ENCODE measurements at places on chromosomes 16 and 17. TPM values are rescaled to one million over a fixed set of nuclear protein-coding genes. Genes with fewer than 3 reads are reported as not detected.

IL34 gene
- not detected for polyA plus RNA-seq

TNFSF12 gene
- 1.2 TPM for polyA plus RNA-seq

DNA sequence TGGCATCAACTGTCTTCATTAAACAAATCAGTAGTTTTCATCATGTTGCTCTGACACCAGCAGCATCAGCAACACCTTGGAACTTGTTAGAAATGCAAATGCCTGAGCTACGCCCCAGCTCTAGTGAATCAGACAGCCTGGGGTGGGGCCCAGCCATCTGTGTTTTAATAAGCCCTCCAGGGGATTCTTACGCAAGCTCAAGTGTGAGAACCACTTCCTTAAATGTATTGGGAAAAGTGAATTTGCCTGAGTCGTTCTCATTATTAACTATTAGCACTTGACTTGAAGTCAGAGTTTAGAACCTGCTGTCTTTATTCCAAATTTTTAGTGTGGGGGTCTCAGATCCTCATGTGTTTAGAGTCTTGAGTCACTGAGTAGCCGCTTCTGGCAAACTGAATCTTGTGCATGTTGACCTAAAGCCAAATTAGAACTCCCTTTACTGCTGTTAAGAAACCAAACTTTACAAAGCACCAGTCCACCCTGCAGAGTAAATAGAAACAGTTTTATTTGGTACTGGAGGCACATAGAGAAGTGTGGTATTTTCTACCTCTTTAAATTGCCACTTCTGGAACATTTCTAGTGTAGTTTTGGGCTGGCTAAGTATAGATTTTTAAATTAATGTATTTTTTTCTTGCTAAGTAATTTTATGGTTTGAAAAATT is 137.4 kb upstream of the COX10 start:
- no peaks in the 10 kb centered on the region for H3K36me3 ChIP-seq
- no peak for DNase-seq
- H3K4me3 ChIP-seq = no peak overlapping the region
- H3K27me3 ChIP-seq = no peaks in the 10 kb centered on the region

CRYM gene
- 5.7 TPM for polyA plus RNA-seq

TBX6 gene
- polyA plus RNA-seq = 0.08 TPM

DNA sequence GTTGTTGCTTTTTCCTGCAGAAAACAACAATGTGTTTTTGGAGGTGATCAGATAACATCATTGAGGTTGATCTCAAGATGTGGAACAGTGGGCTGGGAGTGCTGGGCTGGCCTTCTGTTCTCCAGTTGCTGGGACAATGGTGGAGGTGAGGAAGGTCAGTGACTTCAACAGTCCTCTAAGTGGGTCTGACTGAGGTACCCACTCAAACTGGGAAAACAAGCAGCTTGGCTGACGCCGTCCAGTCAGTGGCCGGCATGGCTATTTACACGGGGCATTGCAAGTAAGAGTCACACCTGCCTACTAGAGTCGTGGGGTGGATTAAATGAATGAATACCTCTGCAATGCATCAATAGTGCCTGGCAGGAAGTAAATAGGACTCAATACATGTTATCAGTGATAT is 386.7 kb upstream of the ZFHX3 start:
- H3K27ac ChIP-seq = no peak overlapping the region
- no peak overlapping the region for H3K4me3 ChIP-seq
- H3K36me3 ChIP-seq = no peaks in the 10 kb centered on the region
- H3K4me1 ChIP-seq = no peaks in the 10 kb centered on the region

DNA sequence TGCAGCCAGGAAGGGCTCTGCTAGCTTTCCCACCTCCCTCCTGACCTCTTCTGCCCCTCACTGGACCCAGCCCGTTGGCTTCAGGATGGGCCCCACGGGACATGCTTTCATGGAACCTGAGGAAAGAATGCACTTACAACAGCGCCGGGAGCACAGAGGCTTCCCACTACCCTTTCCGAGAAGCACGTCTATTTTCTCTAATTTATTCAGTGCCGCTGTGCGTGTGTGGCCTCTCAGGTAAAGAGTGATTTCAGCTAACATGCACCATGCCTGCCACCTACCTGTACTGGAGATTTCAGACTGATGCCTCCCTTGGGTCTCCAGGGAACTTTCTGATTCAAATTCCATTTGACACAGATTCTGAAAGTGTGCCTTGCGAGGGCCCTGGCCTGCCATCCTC is 140.1 kb downstream of the CYLD start:
- no peak overlapping the region for H3K27ac ChIP-seq
- no peaks in the 10 kb centered on the region for H3K4me1 ChIP-seq
- no peak for DNase-seq
- no peak overlapping the region for H3K4me3 ChIP-seq

PRRT2 gene
- 0.14 TPM for polyA plus RNA-seq

RHBDF2 gene
- polyA plus RNA-seq = 21.1 TPM

DNA sequence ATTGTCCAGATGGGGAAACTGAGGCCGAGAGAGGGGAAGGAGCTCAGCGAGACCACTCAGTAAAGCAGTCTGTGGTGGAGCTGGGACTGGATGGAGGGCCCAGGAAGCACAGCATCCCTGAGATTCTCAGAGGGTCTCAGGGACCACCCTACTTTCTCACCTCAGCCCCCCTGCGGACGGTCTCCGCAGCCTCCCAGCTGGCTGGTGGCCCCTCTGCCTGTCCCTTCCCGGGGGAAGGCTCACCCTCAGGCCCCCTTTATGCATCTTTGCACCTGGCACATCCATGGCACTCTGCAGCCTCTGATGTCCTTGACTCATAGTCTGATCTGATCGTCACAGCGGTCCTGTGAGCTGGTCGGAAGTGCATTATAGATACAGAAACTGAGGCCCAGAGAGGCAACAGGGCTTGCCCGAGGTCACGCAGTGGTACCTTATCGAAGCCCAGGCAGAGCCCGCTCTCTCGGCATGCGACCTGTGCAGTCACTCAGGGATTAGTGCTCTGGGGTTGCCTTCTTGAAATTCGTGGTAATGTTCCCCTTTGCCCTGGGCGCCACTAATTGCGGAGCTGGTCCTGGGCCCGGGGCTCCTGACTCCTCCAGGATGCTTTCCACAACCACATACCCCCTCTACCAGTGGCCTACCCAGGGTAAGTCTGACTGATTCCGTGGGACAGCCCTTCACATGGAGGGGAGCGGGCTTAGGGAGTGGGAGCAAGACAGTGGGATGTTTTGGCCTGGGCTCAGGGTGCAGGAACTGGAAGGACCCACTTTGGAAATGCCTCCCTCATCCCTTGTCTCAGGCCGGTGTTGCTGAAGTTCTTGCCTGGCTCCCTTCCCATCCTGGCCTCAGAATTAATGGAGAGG is 24.4 kb downstream of the RAB11FIP4 start:
- no peaks in the 10 kb centered on the region for H3K4me1 ChIP-seq
- no peak overlapping the region for H3K4me3 ChIP-seq
- no peak overlapping the region for H3K27ac ChIP-seq
- DNase-seq = no peak

DNA sequence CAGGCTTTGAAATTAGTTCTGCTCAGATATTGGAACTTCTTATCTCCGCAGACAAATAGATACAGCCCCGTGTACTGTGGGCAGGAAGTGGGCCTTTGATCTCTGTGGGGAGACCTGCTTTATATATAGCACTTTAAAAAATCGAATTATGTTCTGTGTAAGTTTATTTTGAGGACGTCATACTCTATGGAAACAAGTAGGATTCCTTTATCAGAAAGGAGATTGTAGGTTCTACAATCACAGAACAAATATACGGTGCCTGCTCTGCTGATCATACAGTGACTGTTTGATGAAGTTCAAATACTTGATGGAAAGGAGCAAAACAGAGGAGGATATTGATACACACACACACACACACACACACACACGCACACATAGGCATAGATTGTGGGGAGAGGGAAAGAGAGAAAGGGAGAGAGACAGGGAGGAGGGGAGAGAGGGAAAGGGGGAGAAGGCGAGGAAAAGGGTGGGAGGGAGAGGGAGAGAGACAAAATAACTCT is 14.7 kb upstream of the TMEM220 start:
- no peak for DNase-seq
- H3K27ac ChIP-seq = no peak overlapping the region
- H3K36me3 ChIP-seq = no peaks in the 10 kb centered on the region
- H3K4me1 ChIP-seq = no peaks in the 10 kb centered on the region
- H3K27me3 ChIP-seq = no peaks in the 10 kb centered on the region
- no peak overlapping the region for H3K4me3 ChIP-seq

- H3K27me3 ChIP-seq = no peaks in the 10 kb centered on the region
- H3K4me3 ChIP-seq = no peak overlapping the region
- no peak overlapping the region for H3K27ac ChIP-seq
Measured at GRCh38 chr16:56841233-56841632, 23.8 kb upstream of the SLC12A3 start.

GRCh38 chr16:81513204-81514040 is 68.8 kb downstream of the CMIP start:
- H3K4me3 ChIP-seq = peak overlapping the region; percentile 29
- no peak for DNase-seq
- peaks cover 5% of the 10 kb centered on the region for H3K36me3 ChIP-seq
- peaks cover 20% of the 10 kb centered on the region for H3K4me1 ChIP-seq
- H3K27me3 ChIP-seq = no peaks in the 10 kb centered on the region

ZPBP2 gene
- polyA plus RNA-seq = 0.65 TPM

ABCC3 gene
- 0.32 TPM for polyA plus RNA-seq

DNA sequence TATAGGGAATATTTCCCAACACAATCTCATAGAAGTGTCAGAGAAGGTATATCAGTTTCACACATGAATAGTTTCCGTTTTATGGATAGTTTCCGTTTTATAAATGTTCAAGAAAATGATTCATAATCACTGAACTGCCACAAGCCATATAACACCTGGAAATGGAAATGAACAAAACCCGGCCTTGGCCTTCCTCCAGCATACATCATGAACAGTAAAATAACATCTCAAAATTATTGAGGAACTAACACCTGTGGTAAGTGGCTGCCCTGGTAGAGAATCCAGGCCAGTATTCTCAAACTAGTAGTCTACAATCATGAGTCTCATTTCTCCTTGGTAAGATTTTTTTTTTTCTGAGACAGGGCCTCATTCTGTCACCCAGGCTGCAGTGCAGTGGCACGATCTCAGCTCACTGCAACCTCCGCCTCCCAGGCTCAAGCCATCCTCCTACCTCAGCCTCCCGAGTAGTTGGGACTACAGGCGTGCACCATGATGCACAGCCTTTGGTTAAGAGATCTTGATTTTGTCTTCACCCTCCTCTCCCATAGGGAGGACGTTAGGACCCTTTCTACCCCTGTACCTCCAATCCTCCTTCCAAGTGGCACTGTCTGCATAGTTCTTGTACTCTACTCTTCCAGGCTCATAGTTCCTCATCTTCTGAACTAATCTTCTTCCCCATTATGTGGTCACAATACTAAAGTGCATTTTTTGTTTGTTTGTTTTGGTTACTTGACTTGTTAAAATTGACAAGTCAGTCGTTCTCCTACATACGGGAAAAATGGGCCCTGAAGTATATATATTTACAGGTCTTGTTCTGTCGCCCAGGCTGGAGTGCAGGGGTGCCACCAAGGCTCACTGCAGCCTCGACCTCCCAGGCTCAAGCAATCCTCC is 15.0 kb upstream of the RGS9 start:
- H3K36me3 ChIP-seq = no peaks in the 10 kb centered on the region
- H3K27ac ChIP-seq = peak overlapping the region; percentile 73
- H3K4me1 ChIP-seq = peaks cover 20% of the 10 kb centered on the region
- H3K4me3 ChIP-seq = peak overlapping the region; percentile 60

GHDC gene
- polyA plus RNA-seq = 15.5 TPM

DNA sequence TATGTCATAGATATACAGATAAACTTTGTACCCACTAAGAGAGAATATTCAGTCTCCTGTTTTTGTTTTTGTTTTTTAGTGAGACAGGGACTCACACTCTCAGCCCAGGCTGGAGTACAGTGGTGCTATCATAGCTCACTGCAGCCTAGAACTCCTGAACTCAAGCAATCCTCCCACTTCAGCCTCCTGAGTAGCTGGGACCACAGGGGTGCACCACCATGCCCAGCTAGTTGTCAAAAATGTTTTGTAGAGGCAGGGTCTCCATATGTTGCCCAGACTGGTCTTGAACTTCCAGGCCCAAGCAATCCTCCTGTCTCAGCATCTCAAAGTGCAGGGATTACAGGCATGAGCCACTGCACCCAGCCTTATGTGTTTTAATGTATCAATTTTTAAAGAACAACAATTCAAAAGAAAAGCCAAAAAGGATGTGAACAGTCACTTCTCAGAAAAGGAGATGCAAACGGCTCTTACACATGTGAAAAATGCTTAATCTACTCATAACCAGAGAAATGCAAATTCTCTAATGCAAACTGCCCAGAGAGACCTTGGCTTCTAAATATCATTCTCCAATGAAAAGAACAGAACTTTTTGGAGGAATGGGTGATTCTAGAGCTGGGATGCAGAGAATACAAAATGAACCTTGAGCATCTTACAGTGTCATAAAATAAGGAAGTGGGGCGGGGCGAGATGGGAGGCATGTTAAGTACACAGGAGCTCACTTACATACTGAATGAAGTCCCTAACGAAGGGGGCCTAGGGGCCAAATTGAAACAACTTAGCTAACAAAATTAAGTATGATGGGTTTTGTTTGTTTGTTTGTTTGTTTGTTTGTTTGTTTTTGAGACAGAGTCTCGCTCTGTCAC is 7.3 kb upstream of the CMTM3 start:
- no peaks in the 10 kb centered on the region for H3K36me3 ChIP-seq
- no peaks in the 10 kb centered on the region for H3K27me3 ChIP-seq
- no peak for DNase-seq
- H3K4me3 ChIP-seq = no peak overlapping the region
- H3K4me1 ChIP-seq = peaks cover 12% of the 10 kb centered on the region

MGAT5B gene
- polyA plus RNA-seq = not detected

DHRS7C gene
- not detected for polyA plus RNA-seq

GRCh38 chr17:39173080-39173479 is 7.1 kb upstream of the ARL5C start:
- no peaks in the 10 kb centered on the region for H3K4me1 ChIP-seq
- H3K4me3 ChIP-seq = no peak overlapping the region
- DNase-seq = no peak
- H3K36me3 ChIP-seq = peaks cover 2% of the 10 kb centered on the region

TEKT1 gene
- polyA plus RNA-seq = not detected

DNA sequence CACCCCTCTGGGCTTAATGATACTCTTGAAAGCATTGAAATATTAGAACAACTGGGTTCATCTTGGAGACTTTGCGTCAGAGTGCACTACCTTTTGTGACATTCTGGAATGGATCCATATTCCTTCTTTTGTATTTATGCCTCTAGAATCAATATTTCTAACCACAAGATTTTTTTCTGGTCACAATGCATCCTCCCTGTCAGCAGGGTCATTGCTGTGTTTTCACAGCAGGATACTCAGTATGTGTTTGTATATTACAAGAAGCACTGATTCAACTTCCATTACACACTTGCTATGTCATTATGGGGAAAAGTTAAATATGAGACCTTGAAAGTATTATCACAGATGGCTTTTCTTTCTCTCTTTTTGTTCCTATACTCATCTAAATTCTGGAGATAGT is 370.0 kb downstream of the HS3ST3B1 start:
- H3K36me3 ChIP-seq = no peaks in the 10 kb centered on the region
- DNase-seq = no peak
- no peaks in the 10 kb centered on the region for H3K27me3 ChIP-seq
- no peak overlapping the region for H3K27ac ChIP-seq
- H3K4me1 ChIP-seq = no peaks in the 10 kb centered on the region
- no peak overlapping the region for H3K4me3 ChIP-seq
